ENCODE measurements at places on chromosomes 6 and 20.

GRCh38 chr6:18264923-18265377, 620 bp upstream of the DEK start:
- DNase-seq: no peak

DNA sequence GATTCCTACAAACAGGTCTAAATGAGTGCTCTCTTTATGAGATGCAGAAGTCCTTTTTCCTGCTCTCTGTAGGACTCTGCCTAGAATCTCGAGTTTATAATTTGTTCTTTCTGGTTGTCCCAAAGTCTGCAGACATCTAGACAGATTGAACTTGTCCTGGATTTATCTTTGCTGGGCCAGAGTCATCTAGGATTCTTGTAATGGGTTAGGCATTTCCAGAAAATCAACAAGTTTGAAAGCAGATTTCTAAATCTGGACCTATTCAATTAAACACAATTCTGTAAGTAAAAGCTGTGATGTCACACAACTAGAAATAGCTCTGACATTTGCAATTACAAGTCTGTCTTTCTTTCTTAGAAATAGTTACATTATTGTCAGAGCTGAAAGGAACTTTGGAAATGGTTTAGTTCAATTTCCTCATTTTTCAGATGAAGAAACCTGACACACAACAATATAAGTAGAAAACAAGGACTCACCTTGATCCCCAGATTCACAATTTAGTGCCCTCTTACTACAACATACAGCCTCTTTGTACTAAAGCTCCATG, 4.2 kb upstream of the RSPO3 start:
- no peak for DNase-seq

- DNase-seq: no peak
These were observed 196.8 kb upstream of the NRSN1 start for GRCh38 chr6:23929201-23929600.

DNA sequence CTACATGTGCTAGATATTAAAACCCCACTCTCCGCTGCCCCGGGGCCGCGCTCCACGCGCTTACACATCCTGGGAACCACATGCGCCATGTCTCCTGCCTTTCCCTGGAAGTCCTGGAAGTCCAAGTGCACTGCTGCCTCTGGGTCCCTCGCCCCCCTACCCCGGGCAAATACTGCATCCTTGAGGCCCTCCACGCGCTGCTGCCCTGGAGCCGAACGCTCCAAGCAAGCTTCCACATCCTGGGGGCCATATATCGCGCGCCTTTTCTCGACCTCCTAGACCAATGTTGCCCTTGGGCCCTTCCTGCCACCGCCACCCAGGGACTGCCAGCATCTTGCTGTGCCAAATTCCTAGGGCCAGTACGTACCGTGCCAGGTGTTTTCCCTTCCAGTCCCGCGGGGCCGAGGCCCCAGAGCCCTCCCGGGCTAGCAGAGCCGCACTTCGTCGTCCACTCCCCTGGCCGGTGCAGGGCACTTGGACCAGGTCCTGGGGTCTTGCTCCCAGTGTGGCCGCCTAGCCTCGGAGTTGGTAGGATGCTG, 779 bp upstream of the KCNG1 start:
- no peak for DNase-seq

GRCh38 chr20:50248104-50248641, 57.5 kb downstream of the CEBPB start:
- no peak for DNase-seq

- DNase-seq: no peak
These were observed 273.4 kb upstream of the SASH1 start for GRCh38 chr6:148069256-148069655.

- DNase-seq: no peak
These were observed 1062.0 kb downstream of the HACE1 start for GRCh38 chr6:103797738-103798137.

DNA sequence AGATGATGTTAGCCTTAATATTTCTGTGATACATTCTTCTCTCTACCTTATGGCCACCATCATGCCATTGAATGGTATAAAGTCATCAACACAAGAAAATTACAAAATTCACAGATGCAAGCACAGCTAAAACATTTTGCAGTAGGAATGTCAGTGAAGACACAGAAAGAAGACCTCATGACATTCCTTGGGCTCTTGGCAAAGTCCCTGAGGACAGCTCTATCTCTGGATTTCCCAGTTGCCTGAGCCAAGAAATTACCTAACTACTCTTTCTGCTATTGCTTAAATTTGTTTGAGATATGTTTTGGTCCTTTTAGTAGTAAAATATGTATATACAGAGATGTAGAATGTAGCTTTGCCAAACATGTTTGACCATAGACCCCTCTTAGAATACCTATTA, 201.0 kb upstream of the STXBP5 start:
- no peak for DNase-seq

DNA sequence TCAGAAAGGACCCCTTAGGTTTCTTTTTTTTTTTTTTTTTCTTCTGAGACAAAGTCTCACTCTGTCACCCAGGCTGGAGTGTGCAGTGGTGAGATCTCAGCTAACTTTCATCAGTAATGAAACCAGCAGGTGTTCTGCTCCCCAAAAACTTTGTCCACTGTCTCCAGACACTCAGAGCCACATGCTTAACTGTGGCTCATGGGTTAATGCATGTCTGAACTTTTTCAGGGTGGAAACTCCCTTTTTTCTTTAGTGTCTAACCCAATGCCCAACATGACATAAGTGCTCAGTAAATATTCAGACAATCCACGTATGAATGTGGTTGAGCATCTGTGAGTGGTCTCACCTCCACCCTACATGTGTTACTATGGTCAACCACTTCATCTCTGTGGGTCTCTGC, 45.4 kb downstream of the MYB start:
- DNase-seq: no peak

DNA sequence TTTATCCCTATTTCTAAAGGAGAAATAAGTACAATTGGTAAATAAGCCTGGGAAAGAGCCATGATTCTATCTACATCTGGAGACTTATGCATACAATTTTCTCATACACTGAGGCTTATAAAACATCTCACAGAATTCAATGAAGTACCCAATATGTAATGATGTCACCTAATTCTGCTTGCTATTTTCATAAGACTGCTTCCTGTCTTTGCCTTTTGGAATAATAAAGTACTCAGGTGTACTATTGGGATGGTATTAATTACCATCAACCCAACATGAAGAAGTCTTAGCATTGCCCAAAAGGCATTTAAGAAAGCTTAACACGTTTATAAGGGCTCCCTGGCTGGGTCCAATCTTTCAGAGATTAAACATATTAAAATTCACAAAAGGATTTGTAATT, 216.4 kb upstream of the TSHZ2 start:
- DNase-seq: no peak

DNA sequence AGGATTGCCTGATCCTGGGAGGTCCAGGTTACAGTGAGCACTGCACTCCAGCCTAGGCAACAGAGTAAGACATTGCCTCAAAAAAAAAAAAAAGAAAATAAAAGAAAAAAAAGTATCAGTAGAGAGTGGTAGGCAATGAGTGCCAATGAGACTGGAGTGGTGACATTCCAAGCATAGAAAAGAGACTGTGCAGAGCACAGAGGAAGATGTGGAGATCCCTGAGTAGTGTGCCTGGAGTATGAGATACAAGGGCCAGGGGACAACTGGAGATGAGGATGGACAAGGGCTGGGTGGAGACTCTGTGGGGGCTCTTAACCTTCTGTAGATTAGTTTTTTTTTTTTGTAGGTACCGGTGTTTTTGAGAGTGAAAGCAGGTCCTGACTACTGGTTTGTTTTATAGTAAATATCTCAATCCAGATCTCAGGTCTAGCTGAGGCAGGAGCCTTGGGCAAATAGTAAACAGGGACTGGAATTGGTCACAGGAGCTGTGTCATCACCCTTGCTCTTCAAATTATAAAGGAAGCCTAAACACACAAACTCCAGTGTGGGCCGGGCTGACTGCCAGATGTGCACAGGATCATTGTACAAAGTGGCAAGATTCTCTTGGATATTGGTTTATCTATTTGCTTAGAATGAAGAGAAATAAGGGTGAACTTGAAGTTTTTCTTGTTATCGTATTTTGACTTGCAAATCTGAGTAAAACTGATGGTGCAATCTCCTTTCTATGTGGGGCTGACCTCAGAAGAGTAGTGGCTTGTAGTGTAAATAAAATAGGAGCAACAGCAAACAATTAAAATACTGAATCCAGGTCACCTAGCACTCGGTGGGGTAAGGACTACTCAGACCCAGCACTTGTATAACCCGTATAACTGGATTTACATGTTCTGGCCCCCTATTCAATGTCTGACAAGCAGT, 144.9 kb downstream of the SOX4 start:
- DNase-seq: no peak

DNA sequence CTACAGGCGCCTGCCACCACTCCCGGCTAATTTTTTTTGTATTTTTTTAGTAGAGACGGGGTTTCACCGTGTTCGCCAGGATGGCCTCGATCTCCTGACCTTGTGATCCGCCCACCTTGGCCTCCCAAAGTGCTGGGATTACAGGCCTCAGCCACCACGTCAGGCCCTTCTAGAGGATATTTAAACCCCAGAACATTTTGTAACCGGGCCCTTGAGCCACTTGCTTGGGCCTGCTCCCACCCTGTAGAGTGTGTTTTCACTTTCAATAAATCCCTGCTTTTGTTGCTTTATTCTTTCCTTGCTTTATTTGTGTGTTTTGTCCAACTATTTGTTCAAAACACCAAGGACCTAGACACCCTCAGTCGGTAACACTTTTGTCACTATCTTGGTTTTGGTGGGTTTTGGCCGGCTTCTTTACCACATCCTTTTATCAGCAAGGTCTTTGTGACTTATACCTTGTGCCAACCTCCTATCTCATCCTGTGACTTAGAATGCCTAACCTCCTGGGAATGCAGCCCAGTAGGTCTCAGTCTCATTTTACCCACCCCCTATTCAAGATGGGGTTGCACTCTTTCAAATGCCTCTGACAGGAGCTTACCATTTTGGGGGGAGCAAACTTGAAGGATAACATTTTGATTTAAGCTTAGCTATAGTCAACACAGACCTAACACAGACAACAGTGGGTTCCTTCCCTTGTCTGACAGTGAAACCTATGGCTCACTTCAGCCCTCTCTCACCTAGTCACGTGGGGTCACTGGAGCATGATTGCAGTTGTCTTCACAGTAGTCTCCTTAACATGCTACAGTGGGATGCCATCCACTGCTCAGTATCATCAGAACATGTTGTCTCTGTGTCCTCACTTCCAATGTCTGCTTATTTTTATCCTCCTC, 27.9 kb upstream of the KIF6 start:
- DNase-seq: no peak
